ENCODE measurements at places on chromosomes 11 and 22.

GRCh38 chr11:6925636-6926207, 504 bp upstream of the ZNF215 start:
- DNase-seq, result no peak

DNA sequence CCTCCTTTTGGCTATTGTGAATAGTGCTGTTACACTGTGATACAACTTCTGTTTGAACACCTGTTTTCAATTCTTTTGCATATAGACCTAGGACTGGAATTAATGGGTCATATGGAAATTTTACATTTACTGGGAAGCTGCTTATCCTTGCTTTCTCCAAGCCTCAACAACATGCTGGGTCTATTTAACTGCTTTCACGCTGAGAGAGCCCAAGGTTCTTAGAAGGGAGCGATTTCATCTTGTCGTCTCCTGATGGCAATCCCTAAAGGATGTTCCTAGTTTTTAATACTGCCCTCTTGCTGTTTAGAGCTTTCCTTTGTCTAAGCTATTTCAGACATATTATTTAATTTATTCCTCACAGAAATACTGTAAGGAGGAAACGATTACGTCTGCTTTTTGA, 15.5 kb downstream of the IRAG1 start:
- no peak for DNase-seq

DNA sequence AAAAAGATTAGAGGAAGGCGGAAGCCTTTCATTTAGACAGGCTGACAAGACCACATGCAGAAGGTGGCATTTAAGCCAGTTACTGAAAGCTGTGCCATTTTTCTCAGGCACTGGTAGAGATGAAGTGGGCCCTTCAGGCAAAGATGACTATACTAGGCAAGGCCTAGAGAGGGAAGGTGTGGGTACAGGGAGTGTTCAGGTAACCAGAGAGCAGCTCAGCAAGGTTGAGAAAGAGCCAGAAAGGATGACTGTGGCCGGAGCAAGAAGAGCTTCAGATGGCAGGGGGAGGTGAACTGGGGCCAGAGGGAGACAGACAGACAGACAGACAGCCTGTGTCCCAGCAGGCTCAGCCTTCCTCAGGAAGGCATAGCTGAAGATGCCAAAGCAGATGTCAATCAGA, 88.1 kb upstream of the NARS2 start:
- no peak for DNase-seq

- DNase-seq, result no peak
Measured at GRCh38 chr11:21723678-21724077, 469.2 kb upstream of the ANO5 start.

DNA sequence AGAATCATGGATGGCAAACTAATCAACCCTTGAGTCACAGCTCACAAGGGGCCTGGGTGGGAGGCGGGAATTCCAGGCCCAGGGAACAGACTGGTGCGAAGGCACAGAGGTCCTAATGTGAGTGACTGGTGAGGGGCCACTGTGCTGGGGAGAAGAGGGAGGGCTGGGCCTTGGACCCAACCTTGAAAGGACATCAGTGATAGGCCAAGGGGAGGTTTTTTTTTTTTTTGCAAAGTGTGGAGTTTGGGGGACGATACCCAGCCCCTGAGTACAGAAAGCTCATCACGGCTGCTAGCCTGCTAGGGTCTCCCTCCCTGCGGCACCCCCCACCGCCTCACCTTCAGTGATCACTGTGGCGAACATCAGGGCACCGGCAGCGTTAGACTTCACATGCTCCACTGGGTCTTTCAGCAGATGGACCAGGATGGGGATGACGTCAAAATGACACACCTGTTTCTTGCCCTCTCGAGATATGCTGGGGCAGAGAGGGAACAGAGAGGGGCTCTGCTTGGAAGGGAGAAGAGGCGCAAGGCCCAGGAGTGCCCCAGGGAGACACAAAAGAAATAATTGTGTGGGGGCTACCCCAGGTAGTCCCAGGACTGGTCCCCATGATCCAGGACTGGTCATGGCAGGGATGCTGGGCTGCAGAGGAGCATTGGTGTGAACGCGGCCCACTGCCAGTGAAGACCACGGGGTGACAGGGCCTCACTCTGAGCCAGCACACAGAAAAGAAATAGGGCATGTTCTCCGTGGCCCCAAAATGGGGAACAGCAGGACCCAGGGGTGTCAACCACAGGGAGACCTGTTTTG, 8.6 kb upstream of the GNAZ start:
- no peak for DNase-seq

- no peak for DNase-seq
Measured at GRCh38 chr22:49666146-49666809, 161.4 kb downstream of the BRD1 start.

- DNase-seq, result no peak
Measured at GRCh38 chr11:1510928-1511327, 24.3 kb upstream of the MOB2 start.

DNA sequence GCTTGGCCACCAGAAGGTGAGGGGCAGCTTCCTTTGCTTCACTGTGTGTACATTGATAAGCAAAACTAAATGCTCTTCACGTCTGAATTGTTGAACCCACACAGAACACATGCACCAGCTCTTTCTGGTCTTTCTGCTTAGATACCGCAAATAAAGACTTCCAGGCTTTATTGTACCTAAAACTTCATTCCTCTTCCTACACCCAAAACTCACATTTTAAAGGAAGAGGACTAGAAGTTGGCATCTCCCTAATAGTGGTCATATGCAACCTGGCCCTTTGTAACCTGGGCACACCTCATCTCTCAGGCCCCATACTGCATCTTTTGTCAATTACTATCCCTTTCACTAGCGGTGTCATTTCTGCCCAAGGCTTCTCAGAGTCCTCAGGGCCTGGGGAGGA, 5.9 kb downstream of the SLC17A6 start:
- no peak for DNase-seq

GRCh38 chr11:11635443-11635842, 13.6 kb upstream of the GALNT18 start:
- no peak for DNase-seq

DNA sequence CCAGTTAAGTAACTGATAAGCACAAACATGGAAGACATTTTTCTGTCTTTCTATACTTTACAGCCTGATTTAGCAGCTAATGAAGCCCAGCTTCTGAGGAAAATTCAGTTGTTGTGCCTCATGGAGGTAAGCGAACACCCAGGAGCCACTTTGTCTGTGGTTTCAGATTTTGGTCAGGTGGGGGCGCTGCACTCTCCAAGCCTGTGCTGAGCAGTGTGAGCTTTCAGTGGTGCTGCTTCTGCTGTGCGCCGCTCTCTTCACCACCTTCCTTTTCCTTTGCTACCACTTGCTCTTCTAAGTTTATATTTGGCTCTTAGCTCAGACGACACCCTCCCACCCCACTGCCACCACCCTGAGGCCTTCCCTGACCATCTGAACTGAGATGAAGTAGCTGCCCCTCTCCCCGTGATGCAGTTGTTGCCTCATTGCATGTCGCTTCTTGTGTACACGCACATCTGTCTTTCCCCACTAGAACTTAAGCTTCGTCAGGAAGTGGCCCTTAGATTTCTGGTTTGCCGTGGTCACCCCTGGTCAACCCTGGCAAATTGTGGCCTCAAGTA, 14.0 kb downstream of the PSMD13 start:
- no peak for DNase-seq

DNA sequence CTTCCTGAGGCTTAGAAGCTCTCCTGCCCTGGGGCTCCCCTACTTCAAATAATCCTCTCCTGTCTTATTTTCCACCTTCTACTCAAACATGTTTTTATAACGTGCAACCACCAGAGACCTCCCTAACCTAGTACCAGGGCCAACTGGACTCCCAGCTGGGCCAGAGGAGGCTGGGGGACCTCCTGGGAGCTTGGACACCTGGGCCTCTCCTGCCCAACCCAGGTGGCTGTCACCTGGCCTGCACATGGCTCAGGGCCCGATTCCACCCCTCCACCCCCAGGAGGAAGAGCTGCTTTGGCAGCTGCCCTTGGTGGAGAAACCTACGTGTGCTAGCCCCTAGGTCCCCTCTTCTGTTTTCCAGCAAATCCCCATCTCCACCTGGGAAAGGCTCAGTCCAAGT, 105.2 kb downstream of the ABTB2 start:
- no peak for DNase-seq

- no peak for DNase-seq
Measured at GRCh38 chr11:86627776-86628455, 44.5 kb downstream of the ME3 start.

DNA sequence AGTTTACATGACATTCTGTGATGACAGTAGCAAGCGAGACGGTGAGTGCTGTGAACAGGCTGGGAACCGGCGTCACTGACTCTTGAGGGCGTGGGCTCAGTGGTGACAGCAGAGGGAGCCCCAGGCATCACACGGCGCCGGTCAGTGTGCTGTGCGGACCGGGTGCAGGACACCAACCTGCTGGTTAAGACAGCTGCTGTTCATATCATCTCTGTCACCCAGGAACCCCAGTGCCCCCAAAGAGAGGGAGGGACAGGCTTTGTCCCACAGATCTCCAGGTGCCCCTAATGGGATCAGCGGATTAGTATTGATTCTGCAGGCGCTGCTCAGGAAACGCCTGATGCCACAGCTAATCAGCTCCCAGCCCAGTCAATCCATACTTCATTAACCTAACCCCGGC, 18.4 kb downstream of the B3GAT1 start:
- DNase-seq, result no peak

DNA sequence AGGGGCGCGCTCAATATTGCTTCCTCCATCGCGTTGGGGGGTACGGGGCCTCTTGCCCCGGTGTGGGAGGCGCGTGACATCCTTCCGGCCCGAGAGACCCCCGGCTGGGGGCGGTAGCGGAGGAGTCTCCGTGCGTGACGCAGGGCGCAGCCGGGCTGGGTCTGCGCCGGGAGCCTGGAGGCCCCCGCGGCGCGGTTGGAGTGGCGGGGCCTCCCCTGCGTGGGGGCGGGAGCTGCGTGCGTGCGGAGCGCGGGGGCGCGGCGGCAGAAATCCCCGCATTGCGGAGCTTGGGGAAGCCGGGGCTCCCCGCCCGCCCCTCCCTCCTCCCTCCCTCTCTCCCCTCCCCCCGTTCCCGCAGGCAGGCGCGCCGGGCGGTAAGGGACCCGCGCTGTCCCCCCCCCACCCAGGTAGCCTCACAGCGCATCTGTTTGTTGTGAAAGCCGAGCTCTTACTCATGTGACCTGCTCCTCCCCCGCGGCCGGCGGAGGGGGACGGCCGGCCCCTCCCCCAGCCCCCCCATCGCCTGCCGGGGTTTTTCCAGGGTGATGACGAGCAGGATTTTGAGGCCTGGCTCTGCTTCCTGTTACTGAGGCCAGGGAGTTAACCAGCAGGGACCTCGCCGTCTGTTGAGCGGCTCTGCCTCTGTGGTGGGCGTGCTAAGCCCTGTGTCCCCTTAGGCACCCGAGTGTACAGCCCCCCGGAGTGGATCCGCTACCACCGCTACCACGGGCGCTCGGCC, 1.6 kb downstream of the PIM3 start:
- no peak for DNase-seq

DNA sequence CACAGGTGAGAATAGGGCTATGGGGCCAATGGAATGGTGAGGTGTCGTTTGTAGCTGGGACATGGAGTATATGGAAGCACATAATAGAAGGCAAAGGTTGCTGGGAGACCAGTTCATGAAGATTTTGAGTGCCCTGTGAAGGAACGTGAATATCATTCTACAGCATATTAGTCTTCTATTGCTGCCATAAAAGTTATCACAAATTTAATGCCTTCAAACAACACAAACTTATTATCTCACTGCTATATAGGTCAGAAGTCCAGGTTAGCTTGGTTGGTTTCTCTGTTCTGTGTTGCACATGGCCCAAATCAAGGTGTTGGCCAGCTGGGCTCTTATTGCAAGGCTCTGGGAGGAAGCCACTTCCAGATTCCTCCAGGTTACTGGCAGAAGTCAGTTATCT, 110.6 kb downstream of the SYN3 start:
- no peak for DNase-seq

- DNase-seq, result no peak
Measured at GRCh38 chr11:103959279-103959942, 77.0 kb upstream of the DDI1 start.

- DNase-seq, result no peak
Measured at GRCh38 chr22:29758959-29759358, 7.8 kb downstream of the ZMAT5 start.

GRCh38 chr22:23389271-23390071, 190.6 kb downstream of the IGLL1 start:
- DNase-seq, result no peak

DNA sequence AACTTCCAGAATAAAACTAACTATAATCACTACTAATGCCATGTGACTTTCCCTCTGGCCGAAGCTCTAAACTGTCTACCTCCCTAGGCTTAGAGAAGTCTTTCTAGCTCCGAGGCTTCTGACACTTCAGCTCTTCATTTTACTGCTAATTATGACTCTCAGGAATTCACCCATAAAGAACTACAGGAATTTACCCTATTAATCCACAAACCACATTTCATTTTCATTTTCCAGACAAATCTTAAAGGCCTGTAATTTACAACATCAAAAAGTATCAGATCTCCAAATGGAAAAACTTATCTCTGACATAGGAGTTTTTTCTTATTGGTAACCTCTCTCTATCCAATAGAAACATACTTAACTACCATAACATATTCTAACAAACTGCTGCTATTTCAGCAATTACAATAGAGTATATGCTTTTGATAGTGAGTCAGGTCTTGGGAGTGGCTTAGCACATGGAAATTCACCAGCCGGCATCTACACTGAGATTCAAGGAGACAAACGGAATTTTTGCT, 33.4 kb downstream of the MRTFA start:
- no peak for DNase-seq

GRCh38 chr11:92709329-92709728, 260.1 kb upstream of the MTNR1B start:
- no peak for DNase-seq

DNA sequence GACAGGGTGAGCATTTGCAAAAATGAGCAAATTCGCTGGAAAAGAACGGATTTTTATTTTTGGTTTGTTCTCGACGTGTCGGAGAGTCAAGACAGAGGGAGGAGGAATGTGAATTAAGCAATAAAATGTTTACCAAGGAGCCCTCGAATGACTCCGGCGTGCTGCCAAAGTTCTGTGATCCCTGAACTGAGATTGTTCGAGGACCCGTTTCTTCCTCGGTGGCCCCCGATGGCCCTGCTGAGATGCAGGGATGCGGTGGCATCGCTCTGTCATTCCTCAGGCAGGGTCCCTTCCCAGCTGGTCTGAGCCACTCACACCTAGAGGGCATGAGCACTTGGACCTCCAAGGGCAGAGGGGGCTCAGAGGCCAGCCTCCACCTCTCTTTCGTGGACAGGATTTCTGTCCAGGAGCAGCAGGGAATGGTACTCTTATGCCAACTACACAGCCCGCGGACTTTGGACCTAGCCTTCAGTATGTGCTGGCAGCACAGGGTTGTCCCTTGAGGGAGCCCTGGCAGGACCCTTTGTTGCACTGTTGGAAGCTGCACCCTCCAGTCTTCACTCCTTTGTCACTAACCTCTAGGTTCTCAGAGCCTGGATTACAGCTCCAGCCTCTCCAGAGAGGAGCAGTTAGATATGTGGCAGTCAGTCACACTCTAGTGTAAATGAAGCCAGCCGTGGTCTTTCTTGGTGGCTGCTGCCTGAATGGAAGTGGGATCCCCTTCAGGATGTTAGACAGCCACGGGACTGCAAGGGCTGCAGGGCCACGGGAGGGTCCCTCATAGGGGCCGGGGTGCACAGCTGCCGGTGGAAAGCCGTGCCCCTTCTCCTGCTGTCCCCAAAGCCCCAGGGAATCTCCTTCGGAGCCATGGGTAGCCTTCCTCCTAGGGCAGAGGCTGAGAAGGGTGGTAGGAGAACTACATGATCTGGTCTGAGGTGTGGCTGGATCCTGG, 109.4 kb upstream of the ANO1 start:
- DNase-seq, result no peak

GRCh38 chr11:74377689-74378088, 20.5 kb downstream of the PGM2L1 start:
- DNase-seq, result no peak

Measured in NCI-H187 (cell line).